Activated T-helper 1 cell treated with anti-CD3 and anti-CD28 coated beads, Interleukin-12 subunit alpha, Interleukin-12 subunit beta, Interleukin-2, Interleukin-4 antibody, amounts not matched to agents 30 ng/mL and 10 ng/mL and 1 ng/mL, durations not matched to agents 14 hours and 24 hours and 36 hours (primary cell): ENCODE measurements at places on chromosomes 6 and 20.

GRCh38 chr6:21754891-21755290, 161.3 kb downstream of the SOX4 start:
- no peak for DNase-seq
- no peaks in the 10 kb centered on the region for H3K27me3 ChIP-seq
- H3K27ac ChIP-seq = no peak overlapping the region
- no peak overlapping the region for H3K4me3 ChIP-seq
- H3K4me1 ChIP-seq = peaks cover 8% of the 10 kb centered on the region

GRCh38 chr20:33664762-33665144, 2.0 kb upstream of the ACTL10 start:
- no peaks in the 10 kb centered on the region for H3K27me3 ChIP-seq
- peaks cover 6% of the 10 kb centered on the region for H3K36me3 ChIP-seq
- H3K27ac ChIP-seq = peak overlapping the region; percentile 79
- DNase-seq = no peak
- peaks cover 39% of the 10 kb centered on the region for H3K4me1 ChIP-seq

- no peak overlapping the region for H3K27ac ChIP-seq
- peaks cover 14% of the 10 kb centered on the region for H3K27me3 ChIP-seq
- H3K4me1 ChIP-seq = no peaks in the 10 kb centered on the region
- H3K36me3 ChIP-seq = no peaks in the 10 kb centered on the region
- DNase-seq = no peak
- H3K4me3 ChIP-seq = no peak overlapping the region
Observed at GRCh38 chr6:41161851-41162552, 914 bp downstream of the TREM2 start.

- H3K27ac ChIP-seq = no peak overlapping the region
- no peaks in the 10 kb centered on the region for H3K36me3 ChIP-seq
- H3K4me3 ChIP-seq = no peak overlapping the region
- H3K27me3 ChIP-seq = no peaks in the 10 kb centered on the region
- DNase-seq = no peak
- H3K4me1 ChIP-seq = no peaks in the 10 kb centered on the region
Observed at GRCh38 chr6:45946887-45947286, 68.8 kb downstream of the CLIC5 start.

- peaks cover 39% of the 10 kb centered on the region for H3K4me1 ChIP-seq
- peak overlapping the region; percentile 79 for H3K27ac ChIP-seq
- no peaks in the 10 kb centered on the region for H3K27me3 ChIP-seq
Observed at GRCh38 chr6:43671011-43671800, 16.4 kb downstream of the MRPS18A start.

DNA sequence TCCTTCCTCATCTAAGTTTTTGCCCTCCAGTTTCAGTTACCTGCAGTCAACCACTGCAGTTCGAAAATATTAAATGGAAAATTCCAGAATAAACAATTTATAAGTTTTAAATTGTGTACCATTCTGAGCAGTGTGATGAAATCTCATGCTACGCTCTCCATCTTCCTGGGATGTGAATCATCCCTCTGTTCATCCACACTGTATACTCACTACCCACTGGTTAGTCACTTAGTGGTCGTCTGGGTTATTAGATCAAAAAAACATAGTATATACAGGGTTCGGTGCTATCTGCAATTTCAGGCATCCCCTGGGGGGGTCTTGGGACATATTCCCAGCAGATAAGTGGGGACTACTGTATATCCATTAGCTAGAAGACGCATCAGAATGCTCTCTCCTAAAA, 151.9 kb upstream of the SLC22A16 start:
- no peak for DNase-seq
- H3K27ac ChIP-seq = no peak overlapping the region
- H3K36me3 ChIP-seq = peaks cover 2% of the 10 kb centered on the region
- H3K4me3 ChIP-seq = no peak overlapping the region
- H3K4me1 ChIP-seq = no peaks in the 10 kb centered on the region
- no peaks in the 10 kb centered on the region for H3K27me3 ChIP-seq

DNA sequence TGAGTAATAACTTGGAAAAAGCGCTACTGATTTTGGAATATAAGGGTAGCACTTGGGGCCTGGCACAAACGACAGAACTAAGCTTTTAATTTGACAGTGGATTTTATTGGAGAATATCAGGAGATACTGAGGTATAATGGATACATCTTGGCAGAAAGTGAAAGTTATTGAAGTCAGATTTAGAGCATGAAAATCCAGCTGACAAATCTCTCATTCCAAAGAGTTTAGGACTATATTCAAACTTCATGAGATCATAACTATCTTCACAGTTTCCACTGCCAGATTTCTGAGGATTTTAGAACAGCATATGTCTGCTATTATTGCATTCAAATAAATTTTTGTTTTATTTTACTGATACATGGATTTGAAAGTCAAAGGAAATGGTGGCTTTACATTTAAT, 132.3 kb upstream of the THEMIS start:
- peaks cover 8% of the 10 kb centered on the region for H3K4me1 ChIP-seq
- H3K4me3 ChIP-seq = no peak overlapping the region

GRCh38 chr6:89527634-89528033, 94.7 kb downstream of the ANKRD6 start:
- no peaks in the 10 kb centered on the region for H3K36me3 ChIP-seq
- H3K4me3 ChIP-seq = no peak overlapping the region
- H3K27me3 ChIP-seq = peaks cover 6% of the 10 kb centered on the region
- peaks cover 4% of the 10 kb centered on the region for H3K4me1 ChIP-seq
- no peak for DNase-seq

GRCh38 chr6:146420255-146420654, 123.4 kb upstream of the RAB32 start:
- no peaks in the 10 kb centered on the region for H3K36me3 ChIP-seq
- H3K27ac ChIP-seq = no peak overlapping the region
- no peak for DNase-seq
- H3K4me3 ChIP-seq = no peak overlapping the region
- peaks cover 2% of the 10 kb centered on the region for H3K27me3 ChIP-seq
- no peaks in the 10 kb centered on the region for H3K4me1 ChIP-seq

DNA sequence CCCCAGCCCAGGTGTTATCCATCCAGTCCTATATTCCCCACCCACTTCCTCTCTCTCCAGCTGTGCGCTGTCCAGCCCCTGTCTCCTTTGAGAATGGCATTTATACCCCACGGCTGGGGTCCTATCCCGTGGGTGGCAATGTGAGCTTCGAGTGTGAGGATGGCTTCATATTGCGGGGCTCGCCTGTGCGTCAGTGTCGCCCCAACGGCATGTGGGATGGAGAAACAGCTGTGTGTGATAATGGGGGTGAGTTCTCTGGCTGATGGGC, 1.1 kb downstream of the C2 start:
- H3K4me3 ChIP-seq = no peak overlapping the region
- H3K36me3 ChIP-seq = no peaks in the 10 kb centered on the region
- no peaks in the 10 kb centered on the region for H3K4me1 ChIP-seq
- DNase-seq = no peak
- H3K27ac ChIP-seq = no peak overlapping the region

DNA sequence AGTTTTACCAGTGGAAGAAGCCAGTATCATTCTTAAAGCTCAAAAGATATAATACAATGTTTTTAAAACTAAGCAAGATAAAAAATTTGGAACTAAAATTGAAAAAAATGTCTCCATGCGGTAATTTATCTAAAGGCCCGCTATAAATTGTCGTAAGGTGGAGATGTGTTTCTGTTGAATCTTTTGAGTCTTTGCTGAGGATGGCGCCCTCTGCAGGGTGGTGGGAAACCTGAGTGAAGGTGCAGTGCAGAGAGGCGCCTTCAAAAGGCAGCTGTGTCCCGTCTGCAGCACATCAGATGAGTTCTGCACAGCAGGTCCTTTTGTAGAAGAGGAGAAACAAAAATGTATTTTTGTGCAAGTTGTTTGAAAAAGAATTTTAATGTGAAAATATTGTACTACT, 29.4 kb upstream of the KIF25 start:
- DNase-seq = peak; percentile 13
- H3K4me3 ChIP-seq = no peak overlapping the region
- no peaks in the 10 kb centered on the region for H3K27me3 ChIP-seq
- peaks cover 6% of the 10 kb centered on the region for H3K4me1 ChIP-seq
- H3K36me3 ChIP-seq = peaks cover 12% of the 10 kb centered on the region

DNA sequence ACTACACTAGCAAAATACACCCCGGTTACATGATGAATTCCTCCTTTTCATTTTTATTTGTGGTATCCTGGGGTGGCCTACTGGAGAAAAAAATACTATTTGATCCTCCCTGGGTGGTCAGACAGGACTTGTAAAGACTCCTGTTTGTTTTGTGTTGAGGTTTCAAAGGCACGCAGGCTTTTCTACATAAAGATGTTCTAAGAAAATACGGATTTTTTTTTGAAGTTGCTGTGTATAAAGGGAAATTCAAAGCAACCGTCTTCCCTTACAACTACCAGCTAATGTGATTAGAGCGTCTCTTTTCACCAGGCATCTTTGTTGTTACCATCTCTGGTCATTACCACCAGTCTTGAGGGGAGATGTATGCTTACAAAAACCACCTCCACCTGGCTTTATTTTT, 187.1 kb downstream of the SOX4 start:
- H3K36me3 ChIP-seq = no peaks in the 10 kb centered on the region
- no peak overlapping the region for H3K27ac ChIP-seq
- DNase-seq = no peak
- H3K27me3 ChIP-seq = peaks cover 1% of the 10 kb centered on the region

- H3K27ac ChIP-seq = no peak overlapping the region
- H3K27me3 ChIP-seq = no peaks in the 10 kb centered on the region
- H3K4me3 ChIP-seq = no peak overlapping the region
- DNase-seq = no peak
- no peaks in the 10 kb centered on the region for H3K4me1 ChIP-seq
Observed at GRCh38 chr6:139996253-139996834, 621.9 kb upstream of the CITED2 start.

DNA sequence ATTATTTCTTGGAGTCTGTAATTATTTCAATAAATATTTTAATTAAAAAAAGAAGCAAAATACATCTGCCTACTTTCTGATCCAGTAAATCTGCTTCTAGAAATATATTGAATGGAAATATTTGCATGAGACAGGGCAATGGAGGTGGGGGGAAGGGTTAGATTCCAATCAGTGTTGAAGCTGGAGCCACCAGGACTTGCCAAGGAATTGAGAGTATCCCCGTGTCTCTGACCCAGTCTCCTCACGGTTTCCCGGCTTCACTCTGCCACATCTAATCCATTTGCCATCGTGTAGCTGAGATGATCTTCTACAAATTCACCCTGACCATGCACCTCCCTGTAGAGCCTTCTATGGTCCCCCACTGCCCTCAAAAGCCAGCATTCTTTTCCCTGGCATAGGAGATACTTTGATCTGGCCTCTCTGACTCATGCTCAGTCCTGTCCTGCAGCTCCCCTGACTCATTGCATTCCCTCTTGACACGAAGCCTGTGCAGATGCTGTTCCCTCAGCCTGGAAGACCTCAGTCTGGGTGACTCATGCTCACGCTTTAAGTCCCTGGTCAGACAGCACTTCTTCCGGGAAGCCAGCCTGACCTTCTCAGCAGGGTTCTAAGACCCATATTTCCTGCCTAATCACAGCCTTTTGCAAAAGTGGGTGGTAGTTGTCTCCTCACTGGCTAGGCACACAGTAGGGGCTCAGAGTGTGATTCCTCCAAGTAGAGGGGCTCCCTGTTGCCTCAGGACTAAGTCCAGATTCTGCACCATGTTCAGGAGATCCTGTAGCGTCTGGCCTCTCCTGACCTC, 23.0 kb upstream of the FKBP1A start:
- no peak overlapping the region for H3K27ac ChIP-seq
- H3K4me1 ChIP-seq = peaks cover 8% of the 10 kb centered on the region
- no peak for DNase-seq
- H3K27me3 ChIP-seq = peaks cover 29% of the 10 kb centered on the region
- no peak overlapping the region for H3K4me3 ChIP-seq
